ENCODE measurements at places on chromosomes 1 and 21.

- no peak for DNase-seq
These were observed 77.5 kb downstream of the CD34 start for GRCh38 chr1:207833381-207833780.

DNA sequence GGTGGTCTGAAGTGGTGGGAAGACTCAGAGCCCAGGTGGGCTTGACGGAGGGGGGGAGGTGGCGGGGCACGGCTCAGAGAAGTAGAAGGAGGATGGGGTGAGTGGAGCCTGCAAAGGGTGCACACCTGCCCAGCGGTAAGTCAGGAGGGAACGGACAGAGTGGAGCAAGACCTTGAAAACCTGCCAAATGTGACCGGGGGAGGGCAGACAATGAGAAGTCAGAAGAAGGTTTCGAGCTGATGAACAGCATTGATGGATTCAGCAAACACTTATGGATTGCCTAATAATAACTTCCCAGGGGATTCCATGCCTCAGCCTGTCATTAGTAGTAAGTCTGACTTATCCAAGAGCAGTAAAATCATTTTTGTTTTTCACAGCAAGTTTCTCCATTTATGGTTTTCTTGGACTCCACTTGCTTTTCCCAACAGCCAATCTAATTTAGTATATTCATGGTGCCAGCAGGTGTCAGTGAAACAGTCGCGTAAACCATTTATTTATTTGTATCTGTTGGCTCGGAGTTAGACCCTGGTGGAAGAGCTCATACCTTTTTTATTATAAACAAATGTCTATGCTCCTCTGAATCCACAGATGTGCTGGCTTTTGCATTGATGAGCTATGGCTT, 279.1 kb downstream of the PCP4 start:
- no peak for DNase-seq

GRCh38 chr1:23441446-23442148, 17.0 kb upstream of the TCEA3 start:
- DNase-seq = no peak

DNA sequence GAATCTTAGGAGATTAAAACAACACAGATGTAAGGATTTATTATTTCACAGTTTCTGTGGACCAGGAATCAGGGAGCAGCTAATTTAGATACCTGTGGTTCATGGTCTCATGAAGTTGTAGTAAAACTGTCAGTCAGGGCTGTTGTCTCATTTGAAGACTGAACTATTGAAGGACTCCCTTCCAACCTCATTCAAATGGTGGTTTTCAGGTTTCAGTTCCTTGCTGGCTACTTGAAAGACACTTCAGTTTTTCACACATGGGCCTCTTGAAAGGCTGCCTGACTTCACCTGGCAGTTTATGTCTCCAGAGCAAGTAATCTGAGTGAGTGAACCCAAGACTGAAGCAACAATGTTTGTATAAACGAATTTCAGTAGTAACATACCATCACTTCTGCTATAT, 915.9 kb downstream of the PLA2G4A start:
- DNase-seq = no peak

- DNase-seq = no peak
These were observed 88.5 kb upstream of the TLR5 start for GRCh38 chr1:223231581-223231980.

DNA sequence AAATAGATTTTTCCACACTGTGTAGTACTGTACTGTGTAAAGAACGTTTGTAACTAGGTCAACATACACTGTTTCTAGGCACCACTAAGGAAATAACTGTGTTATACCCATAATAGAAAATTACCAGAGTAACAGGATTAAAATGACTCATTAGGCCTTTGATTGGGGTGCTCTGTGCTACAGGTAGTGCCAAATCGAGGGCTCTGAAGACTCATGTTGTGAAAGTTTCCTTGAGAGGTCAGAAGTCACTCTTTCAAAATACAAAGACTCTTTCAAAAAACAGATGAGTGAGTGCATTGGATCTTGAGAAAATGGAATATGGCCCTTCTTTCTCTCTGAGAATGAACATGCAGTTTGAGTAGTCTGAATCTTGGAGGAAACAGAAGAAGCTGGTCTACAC, 143.0 kb downstream of the MRPL39 start:
- DNase-seq = no peak

DNA sequence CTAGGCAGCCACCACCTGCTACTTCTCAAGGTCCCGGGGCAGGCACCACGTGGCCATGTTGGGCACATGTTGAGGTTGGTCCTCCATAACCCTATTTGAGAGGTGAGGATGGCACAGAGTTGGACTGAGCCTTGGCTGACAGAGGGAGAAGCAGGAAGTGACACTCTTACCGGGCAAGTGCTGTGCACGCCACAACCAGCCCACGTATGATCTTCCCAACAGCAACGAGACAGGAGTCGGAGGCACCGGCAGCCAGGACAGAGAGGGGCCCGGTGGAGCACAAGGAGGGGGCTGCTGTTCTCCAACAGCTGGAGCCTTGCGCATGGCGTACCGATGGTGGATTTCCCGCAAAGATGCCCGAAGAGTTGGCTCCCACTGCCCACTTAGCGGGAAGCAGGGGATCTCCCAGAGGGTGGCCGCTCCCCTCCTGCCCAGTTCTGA, 3.4 kb downstream of the CLEC20A start:
- no peak for DNase-seq

GRCh38 chr1:12301518-12302237, 71.8 kb downstream of the VPS13D start:
- no peak for DNase-seq

DNA sequence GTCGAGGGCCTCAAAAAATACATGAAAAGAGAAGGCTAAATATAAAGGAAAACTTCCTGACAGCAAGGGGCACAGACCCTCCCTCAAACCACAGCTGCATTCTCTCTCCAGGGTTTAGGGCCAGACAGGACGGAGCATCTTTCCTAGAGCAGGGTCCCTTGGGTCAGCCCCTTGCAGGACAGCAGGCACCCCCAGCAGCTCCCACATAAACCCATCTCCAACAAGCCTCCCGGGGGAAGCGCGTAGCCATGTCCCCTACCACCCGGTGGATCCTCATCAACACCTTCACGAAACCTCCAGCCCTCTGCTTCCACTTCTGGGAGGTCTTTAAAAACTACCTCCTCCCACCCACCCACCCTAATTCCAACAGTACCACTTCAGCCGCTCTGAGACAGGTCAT, 59.5 kb downstream of the CD46 start:
- no peak for DNase-seq

DNA sequence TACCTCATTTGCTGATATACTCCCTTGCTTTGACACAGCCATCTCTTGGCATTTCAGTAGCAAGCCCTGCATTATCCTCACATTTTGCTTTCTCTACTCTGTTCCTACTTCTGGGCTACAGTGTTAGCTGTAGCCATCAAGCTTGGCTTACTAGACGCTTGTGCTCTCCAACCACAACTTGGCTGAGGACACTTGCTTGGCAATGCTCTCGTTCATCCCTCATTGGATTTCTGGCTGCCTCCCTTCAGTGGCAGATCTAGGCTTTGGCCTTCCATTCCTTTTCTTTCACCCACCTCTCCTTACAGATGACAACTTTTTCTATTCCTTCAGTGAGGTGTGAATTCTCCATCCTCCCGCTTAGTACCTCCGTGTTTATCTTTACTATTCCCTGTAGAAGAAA, 428.7 kb upstream of the LRRC7 start:
- no peak for DNase-seq

DNA sequence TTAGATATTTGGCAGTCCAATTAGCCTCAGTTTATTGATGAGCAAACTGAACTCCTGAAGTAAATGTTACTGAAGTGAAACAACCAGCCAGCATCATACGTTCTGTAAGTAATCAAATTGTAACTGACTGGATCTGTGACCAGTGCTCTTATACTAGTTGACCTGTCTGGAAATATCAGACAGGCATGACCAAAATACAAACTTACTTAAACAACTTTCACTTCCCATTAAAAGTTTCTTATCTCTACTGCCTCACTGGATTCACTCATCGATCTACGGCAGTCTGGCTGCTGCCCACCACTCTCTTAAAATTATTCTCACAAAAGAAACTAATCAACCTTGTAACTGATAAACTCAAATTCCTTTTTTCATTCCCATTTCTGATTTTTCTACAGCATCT, 56.4 kb downstream of the WDR3 start:
- DNase-seq = no peak

DNA sequence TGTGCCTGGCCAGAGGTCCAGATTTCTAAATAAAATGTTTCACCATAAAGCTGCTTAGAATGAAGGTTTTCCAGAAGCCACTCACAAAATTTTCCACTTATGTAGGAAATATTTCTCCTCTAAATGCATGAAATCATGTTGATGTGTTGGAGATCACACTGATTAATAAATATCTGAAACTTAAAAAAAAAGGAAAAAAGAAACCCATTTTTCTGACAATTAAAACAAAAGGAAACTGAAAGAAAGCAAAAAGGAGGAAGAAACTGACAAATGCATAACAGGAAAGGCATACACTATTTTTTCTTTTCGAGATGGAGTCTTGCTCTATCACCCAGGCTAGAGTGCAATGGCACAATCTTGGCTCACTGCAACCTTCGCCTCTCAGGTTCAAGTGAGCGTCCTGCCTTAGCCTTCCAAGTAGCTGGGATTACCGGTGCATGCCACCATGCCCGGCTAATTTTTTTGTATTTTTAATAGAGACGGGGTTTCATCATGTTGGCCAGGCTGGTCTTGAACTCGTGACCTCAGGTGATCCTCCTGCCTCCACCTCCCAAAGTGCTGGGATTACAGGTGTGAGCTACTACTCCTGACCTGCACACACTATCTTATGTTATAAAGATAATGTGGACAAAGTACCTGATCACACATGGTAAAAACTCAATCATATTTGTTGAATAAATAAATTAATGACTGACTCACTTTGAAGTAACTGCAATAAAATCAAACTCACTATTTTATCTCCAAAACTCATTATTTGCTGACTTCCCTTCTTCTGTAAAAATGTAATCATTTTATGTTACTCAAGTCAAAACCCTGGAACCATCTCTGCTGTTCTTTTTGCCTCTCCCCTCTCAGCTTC, 149.8 kb upstream of the NR5A2 start:
- no peak for DNase-seq

DNA sequence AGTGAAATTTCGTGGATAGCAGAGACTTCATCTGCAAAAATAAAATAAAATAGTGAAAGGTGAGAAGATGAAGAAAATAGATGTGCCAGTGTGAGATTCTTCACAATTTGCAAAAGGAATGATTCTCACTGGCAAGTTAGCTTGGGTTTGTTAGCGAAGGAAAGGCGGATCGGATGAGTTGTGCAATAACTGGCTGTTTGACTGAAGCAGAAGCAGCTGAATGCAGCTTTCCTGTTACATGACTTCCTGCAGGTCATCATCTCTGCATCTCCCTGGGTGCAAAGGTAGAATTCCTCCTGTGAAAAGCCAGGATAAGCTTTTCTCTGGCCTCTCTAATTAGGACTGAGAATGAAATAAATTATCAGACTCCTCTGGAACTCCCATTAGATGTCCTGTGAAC, 263.1 kb upstream of the CHRM3 start:
- no peak for DNase-seq

GRCh38 chr1:230540421-230541155, 101.7 kb upstream of the COG2 start:
- DNase-seq = no peak

- DNase-seq = no peak
These were observed 35.7 kb downstream of the C1orf216 start for GRCh38 chr1:35683012-35683411.

GRCh38 chr1:229557200-229557850, 1.2 kb downstream of the ABCB10 start:
- peak; percentile 56 for DNase-seq
